ENCODE measurements at places on chromosomes 2 and 18.

GRCh38 chr18:59813942-59814341 lies 85.9 kb upstream of the PMAIP1 start:
- no peak for DNase-seq

GRCh38 chr2:11411768-11412448 lies 54.1 kb downstream of the E2F6 start:
- peak; percentile 62 for DNase-seq

DNA sequence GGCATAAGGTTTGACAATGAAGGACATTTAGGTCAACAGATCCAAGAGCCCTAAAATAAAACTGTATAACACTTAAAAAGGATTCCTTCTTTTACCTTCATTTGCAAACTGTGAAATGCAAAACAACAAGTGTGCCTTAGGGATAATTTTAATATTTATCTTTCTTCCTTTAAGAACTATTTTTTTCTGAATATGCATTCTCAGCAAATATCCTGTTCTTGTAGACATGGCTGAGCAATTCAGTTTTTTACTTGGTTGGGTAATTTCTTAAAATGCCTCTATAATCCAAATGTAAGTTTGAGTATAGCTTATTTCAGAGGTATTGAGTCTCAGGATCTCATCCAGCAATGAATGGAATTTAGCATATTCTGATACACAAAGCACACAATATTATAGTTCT lies 43.0 kb upstream of the KCNJ3 start:
- no peak for DNase-seq

DNA sequence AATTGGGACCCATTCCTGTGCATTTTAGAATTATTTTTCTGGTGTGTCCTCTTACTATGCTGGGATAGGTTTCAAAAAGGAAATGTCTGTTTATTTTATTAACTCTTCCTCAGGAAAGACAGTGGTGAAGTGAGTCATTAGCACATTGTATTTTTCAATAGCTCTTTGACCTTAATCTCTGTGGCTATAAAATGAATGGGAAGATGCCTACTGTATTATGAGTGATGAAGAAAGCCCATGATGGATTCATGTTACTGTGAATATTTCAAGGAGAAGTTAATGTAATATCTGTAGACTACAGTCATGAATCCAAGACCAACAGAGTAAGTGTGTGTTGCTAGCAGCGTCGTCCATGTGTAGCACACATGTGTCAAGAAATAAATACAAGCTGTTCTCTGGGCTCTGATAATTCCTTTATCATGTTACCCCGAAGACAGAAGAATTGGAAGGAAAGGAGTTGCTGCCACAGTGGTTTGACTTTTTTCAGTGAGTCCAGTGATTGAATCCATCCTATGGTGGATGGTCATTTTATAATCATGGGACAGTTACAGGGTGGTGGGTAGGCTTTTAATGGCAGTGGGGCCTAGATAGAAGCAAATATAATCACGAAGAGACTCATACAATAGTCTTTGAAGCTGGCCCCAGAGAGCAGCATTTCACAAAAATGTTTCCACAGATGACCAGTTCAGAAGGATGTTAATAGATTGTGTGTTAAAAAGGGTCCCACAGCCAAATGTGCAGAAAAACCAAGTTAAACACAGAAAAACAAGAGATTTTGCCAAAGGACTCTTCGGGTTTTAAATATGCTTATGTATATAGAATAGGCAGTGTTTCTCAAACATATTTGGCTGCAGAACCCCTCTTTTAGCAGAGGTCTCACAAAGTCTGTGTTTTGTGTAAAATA lies 239.7 kb upstream of the RASGRP3 start:
- no peak for DNase-seq

DNA sequence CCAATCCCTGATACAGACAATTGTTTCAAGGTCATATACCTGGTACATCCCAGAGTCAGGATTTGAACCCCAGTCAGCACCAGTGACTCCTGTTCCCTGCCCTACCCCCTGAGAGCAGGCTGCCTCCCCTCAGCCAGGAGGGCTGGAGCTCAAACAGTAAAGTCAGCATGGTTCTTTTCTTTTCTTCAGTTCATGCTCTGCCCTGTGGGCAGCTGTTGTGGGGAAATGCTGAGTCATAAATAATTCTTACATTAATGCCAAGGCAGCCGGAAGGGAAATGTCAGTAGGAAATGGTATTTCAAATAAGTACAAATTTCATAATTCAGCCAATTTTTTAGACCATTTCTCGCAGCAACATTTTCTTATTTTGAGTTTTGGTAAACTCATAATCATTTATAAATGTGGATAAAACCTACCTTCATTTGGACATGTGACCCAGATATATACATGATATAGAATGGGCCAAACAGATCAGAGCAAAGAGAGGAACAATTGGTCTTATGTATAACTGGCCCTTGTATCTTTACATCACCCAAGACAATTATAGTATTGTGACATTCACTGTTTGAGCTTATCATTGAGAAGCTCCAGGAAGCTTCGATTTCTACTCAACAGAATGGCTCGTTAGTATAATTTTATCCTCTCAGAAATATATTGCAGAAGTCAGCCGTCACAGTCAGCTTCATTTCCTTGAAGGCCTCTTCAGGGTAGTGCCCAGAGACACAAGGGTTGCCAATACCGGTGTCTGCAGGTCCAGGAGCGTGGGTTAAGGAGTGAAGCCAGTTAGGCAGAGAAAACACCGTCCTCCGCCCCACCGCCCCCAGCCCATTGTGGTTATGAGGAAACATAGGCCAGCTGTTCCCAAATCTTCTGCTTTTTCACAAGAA lies 28.0 kb upstream of the SCYGR1 start:
- no peak for DNase-seq

- no peak for DNase-seq
Measured at GRCh38 chr2:235480614-235481013, 13.2 kb upstream of the AGAP1 start.

DNA sequence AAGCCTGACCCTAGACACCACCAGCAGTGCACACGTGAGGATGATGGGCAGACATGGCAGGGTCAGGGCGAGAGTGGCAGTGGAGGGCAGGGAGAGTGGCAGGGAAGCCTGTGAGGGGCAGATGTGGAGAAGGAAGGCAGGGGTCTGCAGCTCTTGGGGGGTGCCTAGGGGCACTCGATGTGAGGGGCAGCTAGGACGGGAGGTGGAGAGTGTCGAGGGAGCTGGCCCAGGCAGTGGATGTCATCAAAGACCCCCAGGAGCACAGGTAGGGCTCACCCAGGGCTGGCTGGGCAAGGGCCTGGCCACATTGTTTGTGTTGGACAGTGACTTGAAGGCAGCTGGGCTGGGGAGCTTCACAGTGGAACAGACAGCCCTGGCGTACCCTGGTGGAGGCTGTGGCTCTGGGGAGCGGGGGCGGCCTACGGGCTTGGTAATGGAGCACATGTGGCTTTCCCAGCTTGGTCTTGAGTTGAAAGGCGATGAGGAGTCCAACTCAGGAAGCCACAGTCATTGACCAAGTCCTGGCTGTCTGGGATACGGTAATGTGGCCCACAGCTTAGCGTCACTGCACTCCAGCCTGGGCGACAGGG lies 87.1 kb downstream of the RTP5 start:
- DNase-seq = no peak

- DNase-seq = peak; percentile 71
Measured at GRCh38 chr18:48326901-48327675, 82.1 kb downstream of the ZBTB7C start.

DNA sequence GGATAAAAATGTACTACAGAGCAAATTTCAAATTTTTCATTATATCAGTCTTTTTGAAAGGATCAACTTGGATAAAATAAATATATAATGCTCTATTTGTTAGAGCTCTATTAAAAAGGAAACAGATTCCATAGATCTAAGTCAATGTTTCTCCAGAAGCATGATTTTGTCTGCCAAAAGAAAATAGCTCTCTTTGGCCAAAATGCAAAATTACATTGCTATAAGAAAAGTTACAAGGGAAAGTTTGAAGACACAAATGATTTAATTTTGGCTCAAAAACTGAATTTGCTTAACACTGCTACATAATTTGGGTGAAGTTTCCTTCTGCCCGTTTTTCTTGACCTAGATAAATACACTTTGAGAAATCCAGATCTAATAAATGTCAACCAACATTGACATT lies 15.7 kb downstream of the C2orf69 start:
- DNase-seq = no peak

DNA sequence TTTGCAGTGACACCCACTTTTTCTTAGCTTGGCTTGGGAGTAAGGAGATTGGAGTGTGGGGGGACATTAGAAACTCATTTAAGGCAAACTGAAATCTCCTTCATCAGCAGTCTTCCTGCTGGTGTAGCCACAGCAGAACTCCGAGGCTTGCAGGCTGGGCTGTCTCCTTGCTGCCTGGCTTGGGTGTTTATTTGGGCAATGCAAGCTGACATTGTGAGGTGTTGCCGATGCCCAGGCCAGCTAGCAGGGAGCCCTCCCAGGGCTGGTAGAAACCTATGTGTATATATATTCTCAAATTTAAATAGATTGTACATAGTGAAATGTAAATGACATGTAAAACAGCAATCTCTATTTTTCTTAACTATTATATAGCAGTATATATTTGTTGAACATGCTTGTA lies 11.8 kb downstream of the GDF7 start:
- no peak for DNase-seq

DNA sequence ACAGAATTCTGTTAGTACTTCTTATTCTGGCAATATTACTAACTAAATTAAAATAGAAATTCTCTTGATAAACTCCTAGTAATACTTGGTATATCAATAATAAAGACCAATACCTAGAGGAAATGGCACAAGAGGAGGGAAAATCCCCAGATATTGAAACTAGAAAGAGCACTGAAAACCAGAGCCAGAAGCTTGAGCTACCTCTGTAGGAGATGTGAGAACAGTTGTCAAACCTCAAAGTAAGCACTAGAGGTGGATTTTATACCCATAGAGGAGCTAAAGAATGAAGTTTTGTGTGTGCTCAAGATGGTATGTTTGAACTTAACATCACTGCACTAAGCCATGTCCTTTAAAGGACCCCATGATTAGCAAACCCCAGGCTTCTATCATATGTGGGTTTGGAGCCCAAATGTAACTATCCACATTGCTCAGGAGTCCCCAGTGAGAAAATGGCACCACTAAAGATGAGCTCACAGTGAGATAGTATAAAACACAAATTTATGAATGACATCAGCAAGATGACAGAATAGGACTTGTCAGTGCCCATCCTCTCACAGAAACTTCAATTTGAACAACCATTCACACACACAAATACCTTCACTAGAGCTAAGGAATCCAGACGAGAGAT lies 122.1 kb downstream of the PKP4 start:
- no peak for DNase-seq

GRCh38 chr2:86308356-86308755 lies 29.1 kb downstream of the REEP1 start:
- DNase-seq = no peak

GRCh38 chr2:9419541-9419940 lies 3.8 kb downstream of the ITGB1BP1 start:
- DNase-seq = no peak

- peak; percentile 33 for DNase-seq
Measured at GRCh38 chr2:238263204-238264071, 23.6 kb upstream of the HES6 start.

DNA sequence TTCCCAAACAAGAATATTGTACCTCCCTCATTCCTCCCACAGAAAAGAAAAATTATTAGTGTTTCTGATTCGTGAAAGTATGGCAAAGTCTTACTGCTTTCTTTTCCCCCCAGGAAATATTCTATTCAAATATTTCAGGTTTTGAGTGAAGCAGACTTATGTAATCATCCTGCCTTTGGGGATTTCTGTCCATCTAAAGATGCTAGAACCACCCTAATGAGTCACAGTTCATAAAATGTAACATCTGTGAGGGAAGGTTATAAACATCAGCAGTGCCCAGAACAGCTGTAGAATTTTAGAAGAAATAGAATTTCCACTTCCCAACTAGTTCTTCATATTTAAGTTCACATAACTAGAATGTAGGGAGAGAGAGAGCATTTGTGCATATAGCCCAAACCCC lies 39.0 kb downstream of the EEF1B2 start:
- no peak for DNase-seq

GRCh38 chr18:79332646-79333045 lies 63.1 kb upstream of the NFATC1 start:
- DNase-seq = no peak

Data from SHP77 treated with DMSO at 0.1 percent for 48 hours (cell line).